ENCODE measurements at places on chromosomes 1 and 21.

DNA sequence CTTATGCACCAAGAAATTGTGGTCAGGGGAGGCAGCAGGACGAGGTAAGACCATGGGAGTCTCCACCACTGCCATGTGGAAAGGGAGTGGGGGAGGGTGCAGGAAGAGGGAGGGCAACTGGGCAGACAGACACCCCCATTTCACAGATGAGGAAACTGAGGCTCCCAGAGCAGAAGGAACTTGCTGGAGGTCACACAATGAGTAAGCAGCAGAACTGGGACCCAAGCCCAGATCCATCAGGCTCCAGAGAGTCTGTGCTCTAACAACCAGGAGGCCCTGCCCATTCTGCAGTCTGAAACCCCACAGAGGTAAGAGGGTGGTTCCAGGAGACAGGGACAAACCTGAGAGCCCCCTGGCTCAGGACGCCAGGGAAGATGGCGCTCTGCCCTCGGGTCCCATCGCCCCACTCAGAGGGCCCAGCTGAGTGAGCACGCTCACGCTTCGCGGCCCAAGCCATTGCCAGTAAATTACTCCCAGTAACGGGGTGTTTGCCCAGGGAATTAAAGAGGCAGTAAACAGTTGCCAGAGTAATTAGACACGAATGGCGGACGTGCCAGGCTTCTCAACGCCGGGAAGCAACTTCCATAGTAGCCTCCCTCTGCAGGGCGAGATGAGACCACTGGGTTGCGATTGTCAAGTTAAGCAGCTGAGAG is 59.2 kb downstream of the MATN1 start:
- H3K4me3 ChIP-seq, result no peak overlapping the region
- H3K36me3 ChIP-seq, result no peaks in the 10 kb centered on the region
- H3K27me3 ChIP-seq, result no peaks in the 10 kb centered on the region

DNA sequence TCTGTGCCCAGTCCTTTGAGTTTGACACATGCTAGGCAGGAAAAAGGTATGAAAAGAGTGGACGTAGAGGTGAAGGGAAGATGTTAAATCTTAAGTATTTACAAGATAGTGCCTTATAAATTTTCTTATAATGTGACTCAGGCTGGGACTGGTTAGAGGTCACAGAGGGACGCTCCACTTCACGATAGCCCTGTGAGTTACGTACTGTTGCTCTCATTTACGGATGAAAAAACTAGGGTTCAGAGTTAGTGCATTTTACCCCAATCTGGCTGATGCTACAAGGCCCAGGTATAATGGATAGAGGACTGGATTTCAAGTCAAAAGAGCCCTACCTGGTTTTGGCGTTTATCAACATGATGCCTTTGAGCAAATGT is 1.4 kb upstream of the TUT4 start:
- H3K4me1 ChIP-seq, result peaks cover 36% of the 10 kb centered on the region
- H3K4me3 ChIP-seq, result peak overlapping the region; percentile 95
- DNase-seq, result no peak
- H3K27me3 ChIP-seq, result no peaks in the 10 kb centered on the region
- no peaks in the 10 kb centered on the region for H3K36me3 ChIP-seq

DNA sequence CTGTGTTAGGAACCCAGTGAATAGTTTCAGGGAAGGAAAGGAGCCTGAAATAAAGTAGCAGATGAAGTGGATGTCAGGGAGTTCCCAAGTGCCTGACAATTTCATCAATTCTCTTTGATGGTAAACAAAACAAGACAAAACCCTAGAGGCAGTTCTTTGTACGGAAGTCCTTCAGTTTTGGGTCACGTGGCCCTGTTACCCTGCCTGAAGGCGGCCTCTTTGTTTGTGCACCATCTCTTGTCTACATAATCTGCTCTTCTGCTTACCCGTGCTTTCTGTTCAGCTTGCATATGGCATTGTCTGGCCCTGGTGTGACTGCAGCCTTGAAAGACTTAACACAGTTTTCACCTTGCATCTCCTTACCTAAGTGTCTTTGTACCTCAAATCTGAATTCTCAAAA is 166.7 kb upstream of the DUSP10 start:
- no peaks in the 10 kb centered on the region for H3K27me3 ChIP-seq
- H3K36me3 ChIP-seq, result no peaks in the 10 kb centered on the region
- no peak overlapping the region for H3K27ac ChIP-seq
- H3K4me1 ChIP-seq, result no peaks in the 10 kb centered on the region
- no peak for DNase-seq
- H3K4me3 ChIP-seq, result no peak overlapping the region

GRCh38 chr1:117128323-117129079 is 7.0 kb upstream of the TRIM45 start:
- H3K27ac ChIP-seq, result no peak overlapping the region
- no peak overlapping the region for H3K4me3 ChIP-seq
- DNase-seq, result no peak

DNA sequence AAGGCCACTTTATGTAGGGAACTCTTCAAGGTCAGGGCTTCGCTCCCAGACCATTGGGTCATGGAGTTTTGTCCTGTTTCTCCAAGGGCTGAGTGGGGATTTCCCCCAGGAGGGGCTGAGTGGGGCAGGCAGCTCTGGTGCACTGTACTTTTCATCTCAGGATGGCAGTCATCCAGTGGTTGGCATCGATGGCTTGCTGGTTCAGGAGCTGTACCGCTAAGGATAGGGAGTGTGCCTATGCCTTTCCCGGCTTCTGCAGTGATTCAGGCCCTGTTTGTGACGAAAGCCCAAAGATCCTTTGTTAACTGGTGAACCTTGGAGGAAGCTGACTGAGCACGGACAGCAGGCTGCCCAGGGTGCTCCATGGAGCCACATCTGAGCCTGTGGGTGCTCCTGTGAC is 100.1 kb upstream of the GADD45A start:
- no peak for DNase-seq
- no peaks in the 10 kb centered on the region for H3K27me3 ChIP-seq
- H3K4me1 ChIP-seq, result peaks cover 39% of the 10 kb centered on the region
- no peak overlapping the region for H3K27ac ChIP-seq
- no peak overlapping the region for H3K4me3 ChIP-seq

GRCh38 chr1:109247401-109248365 is 1.7 kb upstream of the CELSR2 start:
- no peaks in the 10 kb centered on the region for H3K27me3 ChIP-seq
- peak; percentile 72 for DNase-seq
- H3K4me3 ChIP-seq, result no peak overlapping the region

DNA sequence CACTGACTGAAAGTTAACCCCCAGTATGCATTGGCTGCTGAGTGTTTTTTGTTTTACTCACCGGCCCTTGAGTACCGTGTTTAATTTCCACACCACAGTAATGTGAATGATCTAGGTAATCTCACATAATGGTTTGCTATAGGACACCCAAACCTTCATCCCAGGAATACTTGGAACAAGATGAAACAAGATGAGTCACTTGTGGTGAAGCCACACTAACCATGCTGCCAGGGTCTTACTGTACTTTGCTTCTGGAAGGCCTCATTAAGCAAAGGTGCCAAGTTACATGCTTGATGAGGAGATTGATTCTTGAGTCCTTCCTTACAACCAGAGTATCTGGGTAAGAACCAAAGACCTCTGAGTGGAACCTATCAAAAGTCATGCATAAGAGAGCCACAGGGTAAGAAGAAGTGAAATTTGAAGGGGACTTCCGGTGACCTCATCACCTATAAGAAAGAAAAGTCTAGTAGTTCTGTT is 163.3 kb downstream of the NRIP1 start:
- H3K27me3 ChIP-seq, result no peaks in the 10 kb centered on the region
- H3K36me3 ChIP-seq, result no peaks in the 10 kb centered on the region
- no peaks in the 10 kb centered on the region for H3K4me1 ChIP-seq
- H3K4me3 ChIP-seq, result no peak overlapping the region

DNA sequence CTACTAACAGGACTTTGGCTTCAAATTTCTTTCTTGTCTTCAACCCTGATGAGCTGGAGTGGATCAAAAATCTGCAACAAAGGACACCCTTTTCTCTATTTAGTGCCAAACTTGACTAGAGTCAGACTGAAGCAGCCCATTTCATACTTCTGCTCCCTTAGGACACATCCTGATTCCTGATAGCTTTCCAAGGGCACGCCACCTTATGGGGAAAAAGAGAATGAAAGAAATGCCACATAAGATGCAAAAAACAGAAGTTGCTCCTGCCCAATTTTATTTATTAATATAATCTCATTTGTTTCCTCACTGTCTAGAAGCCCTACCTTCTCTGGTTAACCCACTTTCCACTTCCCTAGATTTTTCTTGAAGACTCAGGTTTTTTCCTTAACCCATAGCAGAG is 72.7 kb upstream of the NBPF4 start:
- no peak overlapping the region for H3K4me3 ChIP-seq
- no peak for DNase-seq
- H3K27me3 ChIP-seq, result no peaks in the 10 kb centered on the region
- H3K27ac ChIP-seq, result no peak overlapping the region
- H3K4me1 ChIP-seq, result no peaks in the 10 kb centered on the region

GRCh38 chr1:40312238-40313205 is 4.6 kb downstream of the COL9A2 start:
- no peak overlapping the region for H3K27ac ChIP-seq
- DNase-seq, result no peak
- H3K4me1 ChIP-seq, result peaks cover 28% of the 10 kb centered on the region
- H3K4me3 ChIP-seq, result no peak overlapping the region
- peaks cover 17% of the 10 kb centered on the region for H3K27me3 ChIP-seq
- H3K36me3 ChIP-seq, result no peaks in the 10 kb centered on the region

DNA sequence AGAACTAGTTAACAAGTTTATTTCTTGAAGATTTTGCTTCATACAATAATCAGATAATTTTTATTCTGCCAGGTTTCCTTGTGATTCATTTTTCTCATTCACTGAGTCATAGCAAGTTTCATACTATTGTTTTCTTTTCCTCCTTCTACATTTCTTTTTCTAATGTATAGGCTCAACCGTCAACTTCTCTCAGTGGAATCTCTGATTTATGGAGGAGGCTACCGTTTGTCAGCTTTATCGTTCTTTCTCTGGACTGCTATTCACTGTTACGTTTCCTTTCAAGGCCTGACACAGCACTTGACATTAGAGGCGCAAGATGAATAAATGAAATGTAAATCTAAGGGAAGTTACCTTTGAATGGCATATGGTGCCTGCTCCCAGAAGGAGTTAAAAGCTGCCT is 284.3 kb upstream of the NR5A2 start:
- no peak overlapping the region for H3K27ac ChIP-seq
- peaks cover 5% of the 10 kb centered on the region for H3K27me3 ChIP-seq
- DNase-seq, result no peak
- H3K4me3 ChIP-seq, result no peak overlapping the region
- no peaks in the 10 kb centered on the region for H3K4me1 ChIP-seq

- no peak for DNase-seq
- peak overlapping the region; percentile 17 for H3K4me3 ChIP-seq
- H3K27me3 ChIP-seq, result no peaks in the 10 kb centered on the region
- no peak overlapping the region for H3K27ac ChIP-seq
- no peaks in the 10 kb centered on the region for H3K36me3 ChIP-seq
- no peaks in the 10 kb centered on the region for H3K4me1 ChIP-seq
Measured at GRCh38 chr1:36481771-36482723, 666 bp downstream of the CSF3R start.

GRCh38 chr1:221797506-221797905 is 55.6 kb upstream of the DUSP10 start:
- no peak overlapping the region for H3K4me3 ChIP-seq
- no peak for DNase-seq
- no peaks in the 10 kb centered on the region for H3K4me1 ChIP-seq
- H3K36me3 ChIP-seq, result no peaks in the 10 kb centered on the region
- no peak overlapping the region for H3K27ac ChIP-seq

GRCh38 chr1:244381878-244382565 is 69.7 kb downstream of the ADSS2 start:
- no peaks in the 10 kb centered on the region for H3K27me3 ChIP-seq
- H3K4me1 ChIP-seq, result no peaks in the 10 kb centered on the region
- DNase-seq, result no peak
- no peak overlapping the region for H3K4me3 ChIP-seq
- H3K36me3 ChIP-seq, result no peaks in the 10 kb centered on the region
- no peak overlapping the region for H3K27ac ChIP-seq

DNA sequence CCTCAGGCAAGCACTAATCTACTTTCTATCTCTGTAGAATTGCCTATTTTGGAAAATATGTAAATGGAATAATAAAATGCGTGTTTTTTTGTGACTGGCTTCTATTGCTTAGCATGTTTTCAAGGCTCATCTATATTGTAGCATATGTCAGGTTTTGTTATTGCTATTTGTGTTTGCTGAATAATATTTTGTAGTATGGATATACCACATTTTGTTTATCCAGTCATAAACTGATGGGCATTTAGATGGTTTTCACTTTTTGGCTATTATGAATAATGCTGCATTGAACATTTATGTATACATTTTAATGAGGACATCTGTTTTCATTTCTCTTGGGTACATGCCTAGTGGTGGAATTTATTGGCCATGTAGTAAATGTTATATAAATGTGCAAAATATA is 183.3 kb upstream of the ZP4 start:
- no peak for DNase-seq
- no peak overlapping the region for H3K4me3 ChIP-seq
- H3K4me1 ChIP-seq, result no peaks in the 10 kb centered on the region
- no peak overlapping the region for H3K27ac ChIP-seq
- H3K36me3 ChIP-seq, result no peaks in the 10 kb centered on the region

GRCh38 chr21:46012154-46012553 is 30.6 kb downstream of the COL6A1 start:
- no peaks in the 10 kb centered on the region for H3K4me1 ChIP-seq
- no peaks in the 10 kb centered on the region for H3K27me3 ChIP-seq
- H3K36me3 ChIP-seq, result no peaks in the 10 kb centered on the region
- H3K4me3 ChIP-seq, result no peak overlapping the region
- DNase-seq, result no peak
- no peak overlapping the region for H3K27ac ChIP-seq

DNA sequence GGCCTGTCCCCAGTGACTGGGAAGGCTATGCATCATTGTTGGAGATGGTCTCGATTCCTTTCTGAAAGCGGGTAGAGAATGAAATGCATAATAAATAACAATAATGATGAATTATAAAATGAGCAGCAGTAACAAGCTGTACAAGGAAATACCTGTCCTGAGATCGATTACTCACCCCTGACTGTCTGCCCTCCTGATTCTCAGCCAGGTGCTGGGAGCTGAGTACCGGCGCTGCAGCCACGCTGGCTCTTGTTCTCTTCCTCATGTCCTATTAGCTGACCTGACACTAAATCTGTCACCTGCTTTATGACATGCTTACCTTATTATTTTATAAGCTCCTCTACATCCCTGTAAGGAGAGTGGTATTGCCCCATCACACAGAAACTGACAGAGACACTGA is 3.4 kb downstream of the AGPAT3 start:
- H3K27ac ChIP-seq, result no peak overlapping the region
- DNase-seq, result no peak
- H3K4me1 ChIP-seq, result peaks cover 38% of the 10 kb centered on the region
- H3K4me3 ChIP-seq, result no peak overlapping the region
- no peaks in the 10 kb centered on the region for H3K27me3 ChIP-seq

DNA sequence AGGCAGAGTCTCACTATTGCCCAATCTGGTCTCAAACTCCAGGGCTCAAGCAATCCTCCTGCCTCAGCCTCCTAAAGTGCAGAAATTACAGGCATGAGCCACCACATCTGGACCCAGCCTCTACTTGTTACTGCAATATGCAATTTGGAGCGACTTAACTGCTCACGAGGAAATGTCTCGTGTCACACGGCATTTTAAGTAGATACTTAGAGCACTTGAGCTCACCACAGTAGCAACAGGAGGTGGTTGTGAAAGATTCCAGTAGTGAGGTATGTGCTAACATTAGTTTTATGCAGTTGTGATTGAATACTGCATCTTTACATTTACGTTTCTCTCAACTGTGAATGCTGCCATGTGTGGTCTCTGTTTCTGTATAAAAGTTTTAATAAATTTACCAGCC is 5.8 kb upstream of the NDUFV3 start:
- H3K36me3 ChIP-seq, result no peaks in the 10 kb centered on the region
- H3K4me3 ChIP-seq, result no peak overlapping the region
- no peak overlapping the region for H3K27ac ChIP-seq
- no peaks in the 10 kb centered on the region for H3K27me3 ChIP-seq

GRCh38 chr1:60866917-60867531 is 215.3 kb upstream of the NFIA start:
- DNase-seq, result no peak
- no peak overlapping the region for H3K4me3 ChIP-seq
- H3K27ac ChIP-seq, result no peak overlapping the region

Data from suprapubic skin (tissue), 4 donors.